ENCODE measurements at places on chromosomes 5 and 9. TPM values are rescaled to one million over a fixed set of nuclear protein-coding genes. Genes with fewer than 3 reads are reported as not detected.
A peak's percentile ranks its signal among the peaks of the same experiment; 100 is the strongest.

Gene TLN1
- total RNA-seq, result 373 TPM

Gene ADAMTS2
- total RNA-seq, result 23.1 TPM

Gene HAPLN1
- total RNA-seq, result not detected

Gene PCA3
- not detected for total RNA-seq

Gene PCDHB9
- total RNA-seq, result 0.34 TPM

Gene PCDHA1
- 0.14 TPM for total RNA-seq

Gene PFN3
- not detected for total RNA-seq

Gene FAM81B
- 0.71 TPM for total RNA-seq

Gene SLC25A2
- not detected for total RNA-seq

GRCh38 chr9:127926906-127927200 is 3.7 kb downstream of the PIP5KL1 start:
- H3K4me1 ChIP-seq, result peaks cover 10% of the 10 kb centered on the region
- no peak overlapping the region for H3K4me3 ChIP-seq
- no peaks in the 10 kb centered on the region for H3K36me3 ChIP-seq

GRCh38 chr5:152404494-152404893 is 585 bp downstream of the NMUR2 start:
- H3K27ac ChIP-seq, result no peak overlapping the region
- H3K4me1 ChIP-seq, result no peaks in the 10 kb centered on the region
- DNase-seq, result no peak
- no peak overlapping the region for H3K4me3 ChIP-seq
- H3K27me3 ChIP-seq, result no peaks in the 10 kb centered on the region

DNA sequence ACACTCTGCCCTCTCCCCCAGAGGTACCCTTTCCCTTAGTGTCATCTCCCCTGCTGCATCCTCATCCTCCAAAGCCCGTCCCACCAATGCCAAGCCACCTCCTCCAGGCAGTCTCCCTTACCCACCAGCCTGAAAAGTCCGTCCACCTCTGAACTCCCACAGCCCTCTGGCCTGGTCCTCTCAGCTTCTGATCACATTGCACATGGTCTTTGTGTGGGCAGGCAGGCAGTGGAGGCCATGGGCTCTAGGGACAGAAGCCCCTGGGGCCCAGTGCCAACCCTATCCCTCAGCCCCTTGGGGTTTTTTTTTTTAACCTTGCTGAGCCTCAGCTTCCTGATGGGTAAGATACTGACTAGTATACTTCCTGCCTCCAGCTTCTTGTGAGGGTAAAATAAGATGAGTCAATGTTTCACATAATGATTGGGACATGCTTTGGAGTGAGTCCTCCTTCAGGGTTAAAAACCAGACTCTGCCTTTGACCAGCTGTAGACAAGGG is 19.4 kb downstream of the CSF1R start:
- no peaks in the 10 kb centered on the region for H3K27me3 ChIP-seq
- H3K4me1 ChIP-seq, result no peaks in the 10 kb centered on the region
- DNase-seq, result no peak
- no peak overlapping the region for H3K4me3 ChIP-seq
- H3K27ac ChIP-seq, result no peak overlapping the region

- no peak for DNase-seq
- H3K27me3 ChIP-seq, result no peaks in the 10 kb centered on the region
- H3K4me1 ChIP-seq, result no peaks in the 10 kb centered on the region
- no peak overlapping the region for H3K27ac ChIP-seq
- no peaks in the 10 kb centered on the region for H3K36me3 ChIP-seq
Measured at GRCh38 chr5:152178350-152178699, 226.8 kb downstream of the NMUR2 start.

- H3K4me1 ChIP-seq, result peaks cover 36% of the 10 kb centered on the region
- H3K4me3 ChIP-seq, result no peak overlapping the region
- peak overlapping the region; percentile 23 for H3K27ac ChIP-seq
- no peaks in the 10 kb centered on the region for H3K27me3 ChIP-seq
Measured at GRCh38 chr5:32278406-32278805, 34.3 kb downstream of the MTMR12 start.

- no peaks in the 10 kb centered on the region for H3K36me3 ChIP-seq
- H3K4me3 ChIP-seq, result no peak overlapping the region
- no peaks in the 10 kb centered on the region for H3K4me1 ChIP-seq
- H3K27me3 ChIP-seq, result no peaks in the 10 kb centered on the region
- DNase-seq, result peak; percentile 43
Measured at GRCh38 chr5:53779541-53779981, 219.1 kb downstream of the NDUFS4 start.

DNA sequence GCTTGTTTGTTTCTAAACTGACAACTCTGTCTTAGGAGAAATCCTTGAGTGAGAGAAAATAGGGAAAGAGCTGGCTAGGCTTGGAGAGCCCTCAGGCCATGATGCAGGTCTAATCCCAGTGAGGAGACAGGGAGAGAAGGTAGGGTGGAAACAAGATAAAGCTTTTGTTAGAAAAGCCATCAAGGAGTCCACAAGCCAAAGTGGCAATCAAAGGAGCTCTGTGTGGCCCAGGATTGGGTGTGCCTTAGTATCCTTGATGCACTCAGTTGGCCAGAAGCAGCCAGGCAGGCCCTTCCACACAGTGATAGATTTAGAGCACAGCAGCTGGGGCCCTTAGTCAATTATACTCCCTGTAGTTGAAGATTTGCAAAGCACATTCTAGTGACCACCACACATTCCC is 73.9 kb downstream of the ALDH7A1 start:
- no peak overlapping the region for H3K27ac ChIP-seq
- H3K27me3 ChIP-seq, result no peaks in the 10 kb centered on the region
- H3K4me3 ChIP-seq, result no peak overlapping the region
- no peaks in the 10 kb centered on the region for H3K36me3 ChIP-seq
- DNase-seq, result no peak

DNA sequence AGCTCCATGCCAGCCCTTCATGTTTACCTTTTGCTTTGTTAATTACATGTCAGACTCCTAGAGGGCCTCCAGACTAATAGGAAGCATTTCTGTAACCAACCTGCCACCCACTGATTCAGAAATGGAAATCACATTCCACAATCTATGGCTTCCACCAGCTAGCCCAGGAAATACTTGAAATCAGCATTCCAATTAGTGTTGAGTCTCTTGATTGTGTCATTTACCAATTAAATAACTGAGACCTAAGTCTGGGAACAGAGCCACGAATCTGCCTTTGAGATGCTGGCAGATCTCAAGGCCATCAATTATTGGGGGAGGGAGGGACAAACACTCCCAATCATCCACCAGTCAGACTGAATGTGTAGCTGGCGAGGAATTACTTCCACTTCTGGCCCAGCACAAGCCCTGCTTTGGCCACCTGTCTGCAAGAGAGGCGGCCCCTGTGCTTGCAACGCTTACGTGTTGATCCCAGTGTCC is 27.4 kb upstream of the SAP30L start:
- H3K4me1 ChIP-seq, result no peaks in the 10 kb centered on the region
- no peak overlapping the region for H3K4me3 ChIP-seq
- H3K27ac ChIP-seq, result no peak overlapping the region

GRCh38 chr9:135622415-135623020 is 16.8 kb downstream of the GLT6D1 start:
- no peak overlapping the region for H3K4me3 ChIP-seq
- H3K27ac ChIP-seq, result no peak overlapping the region
- H3K36me3 ChIP-seq, result no peaks in the 10 kb centered on the region
- H3K27me3 ChIP-seq, result peaks cover 9% of the 10 kb centered on the region
- no peak for DNase-seq
- no peaks in the 10 kb centered on the region for H3K4me1 ChIP-seq

- H3K27me3 ChIP-seq, result no peaks in the 10 kb centered on the region
- no peak overlapping the region for H3K4me3 ChIP-seq
- H3K27ac ChIP-seq, result no peak overlapping the region
- DNase-seq, result no peak
- no peaks in the 10 kb centered on the region for H3K4me1 ChIP-seq
- no peaks in the 10 kb centered on the region for H3K36me3 ChIP-seq
Measured at GRCh38 chr5:96284727-96285389, 148.2 kb downstream of the PCSK1 start.

- no peak for DNase-seq
- peak overlapping the region; percentile 45 for H3K27ac ChIP-seq
Measured at GRCh38 chr5:56414066-56414465, 180.9 kb upstream of the ANKRD55 start.

DNA sequence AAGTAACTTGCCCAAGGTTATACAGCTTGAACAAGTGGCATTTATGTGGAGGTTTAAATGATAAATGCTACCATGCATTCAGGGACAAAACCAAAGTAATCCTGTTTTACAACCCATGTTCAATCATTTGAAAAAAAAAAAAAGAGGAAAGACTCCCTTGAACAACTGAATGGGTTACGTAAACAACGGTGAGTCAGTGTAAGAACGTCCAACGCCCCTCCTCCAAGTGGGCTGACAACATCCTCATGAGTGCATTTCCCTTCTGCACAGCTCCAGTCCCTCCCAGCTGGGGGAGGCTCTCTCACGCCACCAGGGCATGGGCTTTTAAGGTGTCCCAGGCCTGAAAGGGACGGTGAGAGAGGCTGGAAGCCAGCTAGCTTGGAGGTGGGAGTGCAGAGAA is 90.0 kb downstream of the PRRT1B start:
- H3K4me1 ChIP-seq, result peaks cover 6% of the 10 kb centered on the region
- DNase-seq, result peak; percentile 94
- H3K36me3 ChIP-seq, result peaks cover 11% of the 10 kb centered on the region
- H3K27ac ChIP-seq, result peak overlapping the region; percentile 71
- H3K4me3 ChIP-seq, result no peak overlapping the region
- H3K27me3 ChIP-seq, result no peaks in the 10 kb centered on the region

DNA sequence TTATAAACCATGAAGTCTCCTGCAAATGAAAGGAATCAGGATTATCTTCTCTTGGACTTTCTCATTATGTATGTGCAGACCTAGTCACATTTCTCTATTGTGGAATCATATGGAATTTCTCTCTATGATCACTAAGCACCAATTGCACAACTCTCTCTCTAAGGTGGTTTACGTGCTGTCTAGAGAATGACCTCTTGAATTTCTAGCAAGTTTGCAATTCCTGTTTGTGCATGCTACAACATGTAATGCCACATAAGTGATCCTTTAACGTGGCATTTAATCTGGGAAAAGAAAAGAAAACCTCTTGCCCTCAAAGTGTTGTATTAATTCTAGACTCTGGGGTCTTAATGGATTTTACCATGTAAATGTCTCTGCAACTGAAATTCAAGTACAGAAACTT is 5.0 kb upstream of the PPP2R2B start:
- peaks cover 3% of the 10 kb centered on the region for H3K4me1 ChIP-seq
- H3K36me3 ChIP-seq, result no peaks in the 10 kb centered on the region

All from adrenal gland (tissue), 19 donors.